ENCODE measurements at places on chromosomes 3 and 15.

GRCh38 chr3:94460931-94461330 lies 398.1 kb downstream of the NSUN3 start:
- DNase-seq, result no peak

- no peak for DNase-seq
Observed at GRCh38 chr3:11603628-11604027, 40.1 kb downstream of the VGLL4 start.

DNA sequence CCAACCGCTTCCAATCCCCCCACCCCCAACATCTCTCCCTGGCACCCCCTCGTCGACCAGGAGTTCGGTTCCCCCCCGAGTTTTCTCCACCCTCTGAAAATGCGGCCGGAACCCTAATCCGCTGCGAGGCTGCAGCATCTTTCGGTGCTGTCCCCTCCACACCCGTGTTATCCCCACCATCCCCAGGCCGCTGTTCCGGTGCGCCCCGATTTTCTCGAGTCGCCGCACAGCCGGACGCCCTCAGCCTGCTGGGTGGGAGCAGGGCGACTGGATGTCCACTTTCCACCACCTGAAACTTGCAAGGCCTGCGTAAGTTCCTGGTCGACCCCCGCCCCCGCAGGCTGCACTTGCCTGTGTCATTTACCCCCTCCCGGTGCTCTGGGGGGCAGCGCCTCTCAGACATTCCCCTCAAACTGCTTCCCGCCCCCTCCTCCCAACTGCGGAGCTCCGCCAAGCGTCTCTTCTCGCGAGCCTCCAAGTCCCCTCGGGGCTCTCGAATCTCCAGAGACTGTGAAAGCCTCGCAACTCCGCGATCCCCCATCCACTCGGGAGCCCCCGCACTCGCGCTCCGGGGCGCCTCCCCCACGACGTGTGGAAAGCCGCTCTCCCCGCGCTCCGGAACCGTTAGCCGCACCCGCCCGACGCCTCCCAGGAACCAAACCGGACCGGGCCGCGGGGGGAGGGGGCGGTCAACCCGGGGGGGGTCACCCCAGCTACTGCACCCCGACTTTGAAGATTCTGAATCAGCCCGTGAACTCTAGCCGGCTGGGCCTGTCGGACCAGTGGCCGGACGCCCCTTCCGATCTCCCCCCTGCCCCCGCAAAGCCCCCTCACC lies 566 bp downstream of the ETV5 start:
- peak; percentile 81 for DNase-seq

GRCh38 chr3:127682561-127682960 lies 9.8 kb downstream of the ABTB1 start:
- no peak for DNase-seq

DNA sequence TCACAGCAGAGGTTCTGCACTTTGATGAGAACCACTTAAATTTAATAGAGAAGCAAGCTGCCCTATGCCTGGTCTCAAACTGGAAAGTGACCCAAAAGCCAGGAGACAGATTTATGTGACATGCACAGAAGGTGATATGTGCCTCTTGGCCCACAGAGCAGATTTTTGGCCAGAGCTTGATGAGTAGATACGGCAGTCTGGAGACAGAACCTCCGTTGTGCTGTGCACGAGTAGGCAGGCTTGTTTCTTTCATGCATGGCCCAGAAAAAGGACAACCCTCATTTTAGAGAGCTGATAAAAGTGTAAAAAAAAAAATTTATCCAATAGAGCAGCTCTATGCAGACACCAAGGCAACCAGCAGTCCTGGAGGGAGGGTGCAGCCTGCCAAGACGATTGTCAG lies 423.1 kb downstream of the CNTN6 start:
- DNase-seq, result no peak

DNA sequence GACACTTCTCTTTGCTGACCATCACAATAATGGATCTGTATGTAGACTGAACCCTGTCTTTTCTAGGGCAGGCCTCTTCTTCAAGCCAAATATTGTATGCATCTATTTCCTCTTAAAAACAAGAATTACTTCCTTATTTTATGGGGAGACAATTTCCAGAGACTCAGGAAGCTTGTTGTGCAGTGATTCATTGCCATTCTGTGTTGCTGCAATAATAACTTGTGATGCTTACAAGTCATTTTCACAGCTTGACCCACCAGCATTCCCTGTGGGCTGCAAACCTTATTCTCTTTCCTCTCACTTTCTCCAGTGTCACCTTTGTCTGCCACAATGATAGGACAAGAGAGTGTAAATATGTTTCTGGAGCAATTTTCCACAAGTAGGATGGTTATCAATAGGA lies 276.7 kb upstream of the SGO1 start:
- DNase-seq, result no peak

DNA sequence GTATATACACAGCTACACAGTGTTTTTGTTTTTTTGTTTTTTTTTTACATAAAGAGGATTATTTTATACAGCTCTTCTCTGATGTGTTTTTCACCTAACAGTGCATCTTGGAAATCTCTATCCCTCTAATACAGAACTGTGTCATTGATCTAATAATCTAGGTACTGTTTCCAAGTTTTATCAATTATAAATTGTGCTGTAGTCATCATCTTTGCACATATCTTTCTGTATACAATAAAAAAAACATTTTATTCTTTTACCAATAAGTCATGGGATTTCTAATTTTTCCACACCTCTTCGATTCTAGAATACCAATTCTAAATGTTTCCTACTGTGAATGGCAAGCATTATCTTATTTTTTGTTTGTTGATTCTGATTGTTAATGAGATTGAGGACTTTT lies 1.7 kb upstream of the PLSCR2 start:
- DNase-seq, result no peak

DNA sequence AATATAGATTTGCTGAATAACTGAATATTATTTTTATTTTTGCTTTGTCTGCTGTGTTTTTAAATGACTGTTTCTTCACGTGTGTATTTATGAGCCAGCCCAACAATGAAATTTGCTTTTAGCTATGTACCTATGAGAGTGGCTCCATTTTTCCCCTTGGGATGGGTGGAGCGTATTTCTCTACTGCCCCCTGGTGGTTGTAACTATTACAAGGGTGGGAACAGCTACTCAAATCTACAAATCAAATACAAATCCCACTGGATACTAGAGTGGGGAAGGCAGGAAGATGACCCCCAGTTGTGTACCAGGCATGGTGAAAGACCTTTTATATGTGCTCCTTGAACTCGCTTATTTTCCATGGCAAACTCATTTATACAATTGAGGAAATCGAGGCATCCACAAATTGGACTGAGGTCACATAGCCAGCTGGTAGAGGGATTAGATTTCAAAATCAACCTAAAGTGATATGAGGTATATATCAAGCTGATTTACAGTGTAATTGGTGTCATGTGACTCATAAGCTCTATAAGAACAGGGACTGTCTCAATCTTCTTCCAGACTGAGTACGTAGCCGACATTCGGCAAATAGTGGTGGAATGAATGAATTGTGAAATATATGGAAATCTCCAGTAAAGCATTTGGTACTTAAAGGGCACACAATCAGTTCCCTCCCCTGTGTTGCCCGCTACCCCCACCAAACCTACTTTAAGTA lies 69.5 kb upstream of the VEPH1 start:
- DNase-seq, result no peak

DNA sequence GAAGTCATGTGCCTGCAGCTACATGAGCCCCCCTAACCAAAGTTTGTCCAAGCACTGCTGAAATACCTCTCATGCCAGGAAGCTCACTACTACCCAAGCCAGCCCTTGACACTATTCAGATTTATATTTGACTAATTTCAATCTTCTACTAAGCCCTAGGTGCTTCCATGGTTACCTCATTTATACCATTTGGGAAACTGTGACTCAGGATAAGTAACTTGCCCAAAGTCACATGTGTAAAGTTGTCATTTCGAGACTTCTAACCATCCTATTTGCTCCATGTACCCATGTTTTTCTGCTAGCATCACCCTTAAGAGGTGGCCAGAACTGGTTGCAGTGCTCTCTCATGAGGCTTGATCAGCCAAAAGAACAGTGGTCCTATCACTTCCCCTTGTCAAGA lies 20.7 kb upstream of the TIMP4 start:
- DNase-seq, result no peak

GRCh38 chr3:135929670-135930069 lies 35.9 kb upstream of the PPP2R3A start:
- no peak for DNase-seq

GRCh38 chr3:127629467-127630403 lies 750 bp downstream of the PODXL2 start:
- peak; percentile 64 for DNase-seq

Measured in right kidney (tissue), 9 donors.